ENCODE measurements at places on chromosomes 4 and X.

GRCh38 chrX:56764975-56765791 lies 36.1 kb downstream of the NBDY start:
- H3K27ac ChIP-seq = no peak overlapping the region
- H3K4me3 ChIP-seq = no peak overlapping the region
- no peaks in the 10 kb centered on the region for H3K27me3 ChIP-seq
- H3K36me3 ChIP-seq = no peaks in the 10 kb centered on the region
- no peaks in the 10 kb centered on the region for H3K4me1 ChIP-seq

GRCh38 chrX:111645607-111646006 lies 35.4 kb upstream of the ALG13 start:
- DNase-seq = no peak
- H3K27me3 ChIP-seq = no peaks in the 10 kb centered on the region
- no peak overlapping the region for H3K4me3 ChIP-seq
- H3K4me1 ChIP-seq = no peaks in the 10 kb centered on the region

DNA sequence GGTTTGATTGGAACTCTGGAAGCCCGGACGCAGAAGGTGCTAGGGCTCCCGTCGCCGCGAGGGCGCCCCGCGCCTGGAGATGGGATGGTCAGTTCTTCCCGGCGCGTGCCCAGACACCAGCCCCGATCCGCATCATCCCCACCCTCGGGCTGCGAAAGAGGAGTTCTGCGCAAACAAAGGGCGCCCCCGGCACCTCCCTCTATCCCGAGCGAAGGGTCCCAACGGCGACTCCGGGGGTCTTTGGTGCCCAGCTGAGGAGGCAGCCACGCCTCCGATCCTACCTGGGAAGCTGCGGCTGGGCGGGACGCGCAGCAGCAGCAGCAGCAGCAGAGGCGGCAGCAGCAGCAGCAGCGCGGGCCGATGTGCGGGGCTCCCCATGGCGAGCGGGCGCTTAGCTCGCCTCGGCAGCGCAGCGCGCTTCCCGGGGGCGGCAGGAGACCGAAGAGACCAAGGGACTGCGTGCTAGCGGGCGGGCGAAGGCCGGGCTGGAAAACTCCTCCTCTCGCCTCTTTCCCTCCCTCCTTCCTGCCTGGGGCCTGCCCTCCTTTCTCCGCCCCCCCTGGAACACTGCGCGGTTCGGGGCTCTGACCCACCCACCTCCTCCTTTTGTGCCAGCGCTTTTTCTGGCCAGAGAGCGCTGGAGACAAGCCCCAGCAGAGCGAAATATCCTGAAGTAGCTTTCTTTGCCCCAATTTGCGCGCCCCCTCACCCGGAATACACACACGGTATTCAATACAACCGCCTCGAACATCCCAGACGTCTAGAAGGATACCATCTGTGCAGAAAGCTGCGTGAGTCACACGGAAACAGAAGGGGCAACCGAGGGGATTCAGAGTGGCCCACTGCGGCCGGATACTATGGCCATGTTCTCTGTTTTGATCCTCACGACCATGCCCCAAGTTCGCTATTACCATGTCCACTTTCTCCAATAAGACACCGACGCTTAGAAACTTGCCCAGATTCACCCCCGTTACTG lies at the start of gene SRPX:
TSS of gene SRPX (minus strand) at position 457 of the 976 bp plus-strand sequence. CDS start at position 378, 79 bp downstream.
- H3K4me3 ChIP-seq = peak within 1 kb of the TSS; percentile 49
- H3K36me3 ChIP-seq = no peaks in the 10 kb centered on the region
- no peak for DNase-seq
- no peak within 1 kb of the TSS for H3K27ac ChIP-seq

GRCh38 chr4:109729117-109729717 lies 653 bp downstream of the PLA2G12A start:
- H3K27me3 ChIP-seq = no peaks in the 10 kb centered on the region
- H3K27ac ChIP-seq = peak overlapping the region; percentile 84
- peak overlapping the region; percentile 46 for H3K4me3 ChIP-seq
- DNase-seq = no peak

Data from Caco-2 (cell line).